ENCODE measurements at places on chromosomes 6 and 20.

DNA sequence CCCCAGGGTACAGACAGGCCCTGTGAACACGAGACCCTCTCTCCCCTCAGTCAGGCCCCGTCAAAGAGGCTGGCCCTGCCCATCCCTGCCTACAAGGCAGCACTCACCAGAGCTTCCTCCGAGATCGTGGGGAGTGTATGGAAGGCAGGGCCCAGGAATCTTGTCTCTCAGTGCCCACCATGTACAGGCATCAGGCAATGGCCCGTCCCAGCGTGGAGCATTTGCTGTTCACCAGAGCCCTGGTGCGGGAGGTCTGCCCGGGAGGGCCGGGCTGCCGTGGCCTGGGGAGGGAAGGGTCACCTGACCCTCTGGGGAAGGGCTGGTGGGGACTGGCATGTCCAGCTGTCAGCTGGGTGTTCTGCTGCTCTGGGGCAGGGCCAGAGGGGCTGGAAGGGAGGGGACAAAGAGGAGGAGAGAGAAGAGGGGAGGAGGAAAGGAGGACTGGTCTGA is at the start of gene IP6K3:
Gene IP6K3 (minus strand): TSS at position 255 of the 450 bp plus-strand sequence. CDS start 11,429 bp downstream, outside the sequence.
- peak; percentile 97 for DNase-seq

DNA sequence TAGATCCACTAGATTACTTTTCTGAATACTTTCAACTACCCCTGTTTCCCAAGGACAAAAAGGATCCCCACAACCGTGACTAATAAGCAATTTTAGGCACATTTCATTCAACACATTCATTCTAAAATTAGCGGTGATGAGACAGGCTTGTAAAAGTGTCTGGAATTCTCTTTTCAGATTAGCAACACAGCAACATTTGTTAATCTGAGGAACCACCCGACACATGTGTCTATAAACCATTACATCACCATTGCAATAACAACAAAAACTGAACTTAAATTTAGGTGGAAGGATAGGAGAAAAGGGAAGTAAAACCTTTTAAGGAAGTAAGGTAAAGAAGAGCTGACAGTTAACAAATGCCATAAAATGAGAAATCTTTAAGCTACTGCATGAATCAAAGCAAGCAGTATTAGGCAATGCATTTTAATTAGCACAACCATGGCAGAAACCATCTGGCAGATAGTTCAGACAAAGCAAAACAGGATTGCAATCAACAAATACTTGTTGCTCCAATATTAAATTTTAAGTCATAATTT is 49.1 kb downstream of the MAP3K7 start:
- DNase-seq = peak; percentile 87

- no peak for DNase-seq
Observed at GRCh38 chr20:47419953-47420514, 63.5 kb upstream of the ZMYND8 start.

DNA sequence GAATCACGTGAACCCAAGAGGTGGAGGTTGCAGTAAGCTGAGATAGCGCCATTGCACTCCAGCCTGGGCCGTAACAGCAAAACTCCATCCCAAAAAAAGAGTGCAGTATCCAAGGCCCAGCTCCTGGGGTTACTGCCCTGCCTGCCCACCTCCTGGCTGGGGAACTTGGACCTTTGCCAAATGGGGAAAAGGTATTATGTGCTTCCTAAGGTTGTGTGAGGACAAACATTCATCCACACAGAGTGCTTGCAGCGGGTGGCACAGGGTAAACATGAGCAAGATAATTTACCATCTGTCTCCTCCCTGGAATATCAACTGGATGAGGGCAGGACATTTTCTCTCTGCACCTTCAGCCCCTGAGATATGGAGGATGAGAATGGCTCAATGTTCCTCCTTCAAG is 94.9 kb upstream of the POPDC3 start:
- DNase-seq = no peak

GRCh38 chr6:106963544-106963943 is 11.0 kb downstream of the CD24 start:
- DNase-seq = no peak

DNA sequence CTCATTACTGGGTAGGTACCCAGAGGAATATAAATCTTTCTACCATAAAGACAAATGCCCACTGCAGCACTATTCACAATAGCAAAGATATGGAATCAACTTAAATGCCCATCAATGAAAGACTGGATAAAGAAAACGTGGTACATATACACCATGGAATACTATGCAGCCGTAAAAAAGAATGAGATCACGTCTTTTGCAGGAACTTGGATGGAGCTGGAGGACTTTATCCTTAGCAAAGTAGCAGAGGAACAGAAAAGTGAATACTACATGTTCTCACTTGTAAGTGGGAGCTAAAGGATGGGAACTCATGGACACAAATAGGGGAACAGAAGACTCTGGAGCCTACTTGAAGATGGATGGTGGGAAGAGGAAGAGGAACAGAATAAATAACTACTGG is 119.7 kb downstream of the EPHA7 start:
- DNase-seq = no peak

DNA sequence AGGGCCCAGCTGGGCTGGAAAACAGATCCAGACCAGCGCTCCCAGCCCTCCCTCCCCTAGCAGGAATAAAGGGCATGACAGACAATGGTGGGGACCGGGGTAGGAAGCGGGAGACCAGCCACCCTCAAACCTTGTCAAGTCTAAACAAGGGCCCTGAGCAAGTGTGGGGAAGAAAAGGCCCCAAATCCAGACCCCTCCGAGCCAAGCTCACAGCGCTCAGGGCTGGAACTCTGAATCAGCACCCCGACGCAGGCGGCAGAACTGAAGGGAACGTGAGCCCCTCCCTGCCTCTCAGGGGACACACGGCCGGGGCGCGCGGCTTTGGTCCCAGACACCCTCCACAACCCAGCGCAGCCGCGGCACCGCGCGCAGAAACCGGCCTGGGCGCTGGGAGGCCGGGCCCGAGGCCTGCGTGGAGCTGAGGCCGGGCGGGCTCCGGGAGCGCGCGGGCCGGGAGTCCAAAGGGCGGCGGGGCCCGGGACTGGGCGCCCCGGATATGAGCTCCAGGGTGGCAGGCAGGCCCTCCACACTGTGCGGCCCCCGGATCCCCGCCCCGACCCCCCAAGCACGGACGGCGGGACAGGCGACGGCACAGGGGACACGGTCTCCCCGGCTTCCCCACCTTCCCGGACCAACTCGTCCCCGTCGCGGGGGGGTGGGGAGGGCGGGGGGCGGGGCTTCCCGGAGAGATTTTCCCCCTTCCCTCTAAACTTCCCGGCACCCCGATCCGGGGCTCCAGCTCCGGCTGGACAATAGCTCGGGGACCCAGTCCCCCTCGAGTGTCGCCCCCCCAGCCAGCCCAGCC is 641 bp downstream of the TEAD3 start:
- peak; percentile 52 for DNase-seq

DNA sequence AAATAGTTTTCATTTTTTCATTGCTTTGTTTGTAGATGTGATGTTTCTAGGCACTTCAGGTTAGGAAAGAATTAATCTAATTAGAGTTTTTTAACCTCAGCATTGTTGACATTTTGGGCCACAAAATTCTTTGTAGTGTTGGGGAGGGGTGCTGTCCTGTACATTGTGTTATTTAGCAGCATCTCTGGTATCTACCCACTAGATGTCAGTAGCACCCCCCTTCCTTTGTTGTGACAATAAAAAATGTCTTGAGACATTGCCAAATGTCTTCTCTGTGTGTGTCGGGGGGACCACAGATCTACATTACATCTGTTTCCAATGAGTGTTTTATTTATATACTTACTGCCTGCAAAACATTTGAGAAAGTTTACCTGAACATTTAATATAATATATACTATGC is 45.6 kb downstream of the EYA4 start:
- DNase-seq = peak; percentile 70

- DNase-seq = no peak
Observed at GRCh38 chr6:36913082-36913481, 27.3 kb downstream of the C6orf89 start.

GRCh38 chr6:137286916-137287315 is 67.7 kb upstream of the IFNGR1 start:
- no peak for DNase-seq

GRCh38 chr6:106324726-106325335 is 729 bp downstream of the ATG5 start:
- no peak for DNase-seq

GRCh38 chr6:110425816-110426215 is 10.4 kb upstream of the DDO start:
- DNase-seq = no peak

DNA sequence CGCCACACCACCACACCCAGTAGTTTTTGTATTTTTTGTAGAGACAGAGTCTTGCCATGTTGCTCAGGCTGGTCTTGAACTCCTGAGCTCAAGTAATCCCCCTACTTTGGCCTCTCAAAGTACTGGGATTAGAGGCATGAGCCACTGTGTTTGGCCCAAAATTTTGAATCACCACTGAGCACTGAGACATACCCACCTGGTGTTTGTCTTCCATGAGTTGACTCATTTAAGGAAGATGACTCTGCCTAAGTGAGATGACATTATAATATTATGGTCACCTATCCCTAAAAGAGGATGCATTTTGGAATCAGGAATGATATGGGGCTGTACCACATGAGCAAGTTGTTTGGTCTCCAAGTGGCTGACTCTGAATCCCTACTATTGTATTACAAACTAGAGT is 54.6 kb upstream of the RNF217 start:
- no peak for DNase-seq

- DNase-seq = no peak
Observed at GRCh38 chr6:41503827-41504465, 42.2 kb upstream of the FOXP4 start.

- no peak for DNase-seq
Observed at GRCh38 chr6:80145509-80145908, 39.0 kb downstream of the BCKDHB start.

DNA sequence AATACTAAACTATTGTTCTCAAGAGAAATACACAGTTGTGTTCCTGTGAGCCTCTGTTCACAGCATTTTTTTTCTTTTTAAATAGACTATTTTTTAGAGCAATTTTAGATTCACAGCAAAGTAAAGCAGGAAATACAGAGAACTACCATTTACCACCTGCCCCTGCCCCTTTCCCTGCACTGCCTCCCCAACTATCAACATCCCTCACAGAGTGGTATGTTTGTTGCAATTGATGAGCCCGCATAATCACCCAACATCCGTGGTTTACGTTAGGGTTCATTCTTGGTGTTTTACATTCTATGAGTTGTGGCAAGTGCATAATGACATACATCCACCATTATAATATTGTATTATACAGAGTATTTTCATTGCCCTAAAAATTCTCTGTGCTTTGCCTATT is 71.6 kb upstream of the TNFAIP3 start:
- no peak for DNase-seq

DNA sequence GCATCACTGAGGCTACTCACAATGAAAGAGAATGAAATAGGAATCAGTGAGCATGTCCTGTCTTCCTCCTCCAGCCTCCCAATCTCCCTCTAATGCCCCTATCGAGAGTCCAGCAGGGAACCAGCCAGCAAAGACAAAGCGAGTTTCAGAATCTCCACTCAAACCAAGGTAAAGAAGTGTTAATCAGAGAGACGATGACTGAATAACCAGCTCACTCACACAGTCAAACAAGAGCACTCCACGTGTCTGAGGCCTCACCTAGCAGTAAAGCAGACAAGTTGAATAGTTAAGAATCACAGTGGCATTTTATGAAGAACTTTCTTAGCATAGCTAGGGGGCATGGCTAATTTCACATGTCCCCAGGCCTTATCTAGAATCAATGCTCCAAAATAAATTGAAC is 3.3 kb upstream of the TREM1 start:
- no peak for DNase-seq

GRCh38 chr6:123316733-123317323 is 319.9 kb downstream of the TRDN start:
- DNase-seq = peak; percentile 11

DNA sequence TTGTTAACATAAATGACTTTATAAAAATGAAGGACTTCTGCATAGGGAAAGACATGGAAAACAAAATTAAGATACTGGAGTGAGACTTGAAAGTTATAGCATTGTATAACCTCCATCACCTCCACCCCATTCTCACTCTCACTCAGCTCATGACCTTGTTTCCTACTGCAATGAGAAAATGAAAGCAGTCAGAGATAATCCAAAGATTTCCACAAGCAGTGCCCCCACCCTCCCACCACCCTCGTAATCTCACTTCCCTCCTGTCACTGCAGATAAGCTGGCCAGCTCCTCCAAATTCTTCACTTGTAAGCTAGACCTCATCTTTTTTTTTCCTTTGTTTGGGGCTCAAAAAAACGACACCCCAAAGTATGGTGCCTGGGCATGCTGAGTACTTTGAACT is 52.9 kb upstream of the PROKR2 start:
- no peak for DNase-seq

DNA sequence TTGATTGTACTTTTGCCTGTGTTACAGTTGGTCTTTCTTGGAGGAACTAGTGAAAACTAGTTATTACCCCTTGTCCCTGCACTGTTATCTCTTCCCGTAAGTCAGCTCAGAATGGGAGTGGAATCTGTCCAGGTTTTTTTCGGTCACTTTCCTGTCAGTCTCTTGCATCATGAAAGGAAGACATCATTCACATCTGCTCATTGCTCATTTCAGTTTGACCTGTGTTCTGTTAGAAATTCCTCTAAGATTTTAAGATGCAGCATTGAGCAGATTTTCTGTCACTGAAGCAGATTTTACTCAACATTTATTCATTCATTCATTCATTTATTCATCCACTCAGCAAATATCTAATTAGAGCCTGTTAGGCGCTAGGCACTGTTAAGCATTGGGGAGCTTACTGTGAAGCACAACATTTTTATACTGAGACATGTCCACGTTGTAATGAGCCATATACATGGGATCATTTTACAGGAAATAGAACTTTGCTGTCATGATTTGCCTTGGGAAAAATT is 33.1 kb upstream of the HINT3 start:
- DNase-seq = no peak

GRCh38 chr20:48769069-48769983 is 58.5 kb downstream of the PREX1 start:
- no peak for DNase-seq

DNA sequence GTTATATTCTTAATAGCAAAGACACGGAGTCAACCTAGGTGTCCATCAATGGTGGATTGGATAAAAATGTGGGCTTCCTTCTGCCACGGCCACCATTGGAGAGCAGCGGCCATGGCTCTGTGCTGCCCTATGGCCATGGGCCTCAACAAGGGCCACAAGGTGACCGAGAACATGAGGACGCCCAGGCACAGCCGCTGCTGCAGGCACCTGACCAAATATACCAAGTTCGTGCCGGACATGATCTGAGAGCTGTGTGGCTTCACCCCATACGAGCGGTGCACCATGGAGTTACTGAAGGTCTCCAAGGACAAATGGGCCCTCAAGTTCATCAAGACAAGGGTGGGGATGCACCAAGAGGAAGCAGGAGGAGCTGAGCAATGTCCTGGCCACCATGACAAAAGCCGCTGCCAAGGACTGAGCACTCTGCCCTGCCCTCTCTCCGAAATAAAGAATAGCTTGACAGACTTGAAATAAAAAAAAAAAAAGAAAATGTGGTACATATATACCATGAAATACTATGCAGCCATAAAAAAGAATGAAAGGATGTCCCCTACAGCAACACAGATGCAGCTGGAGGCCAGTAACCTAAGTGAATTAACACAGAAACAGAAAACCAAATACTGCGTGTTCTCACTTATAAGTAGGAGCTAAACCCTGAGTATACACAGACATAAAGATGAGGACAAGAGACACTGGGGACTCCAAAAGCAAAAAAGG is 81.0 kb downstream of the FKBP5 start:
- DNase-seq = no peak
